CD4-positive, alpha-beta T cell treated with Interleukin-6 for 4 hours (primary cell): ENCODE measurements at places on chromosomes 6 and 20.

- DNase-seq, result peak; percentile 42
These were observed 79.4 kb downstream of the ASXL1 start for GRCh38 chr20:32437391-32438074.

GRCh38 chr6:17450397-17450796 is 57.0 kb downstream of the CAP2 start:
- no peak for DNase-seq

DNA sequence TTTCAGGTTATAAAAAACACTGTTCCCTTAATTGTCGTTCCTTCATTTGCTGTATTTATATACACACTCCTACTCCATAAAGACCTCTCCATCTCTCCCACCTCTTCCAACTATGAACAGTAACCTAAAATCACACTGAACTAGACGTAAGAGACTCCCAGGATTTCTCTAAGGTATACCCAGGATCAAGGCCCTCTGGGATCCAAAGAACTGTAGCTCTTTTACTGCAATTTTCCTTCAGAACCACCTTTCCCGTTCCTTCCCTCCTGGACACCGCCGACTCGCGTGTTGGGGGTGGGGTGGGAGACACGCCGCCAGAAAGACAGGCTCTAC is 680 bp downstream of the LATS1 start:
- DNase-seq, result no peak

GRCh38 chr6:5497896-5498578 is 236.7 kb downstream of the FARS2 start:
- DNase-seq, result no peak

DNA sequence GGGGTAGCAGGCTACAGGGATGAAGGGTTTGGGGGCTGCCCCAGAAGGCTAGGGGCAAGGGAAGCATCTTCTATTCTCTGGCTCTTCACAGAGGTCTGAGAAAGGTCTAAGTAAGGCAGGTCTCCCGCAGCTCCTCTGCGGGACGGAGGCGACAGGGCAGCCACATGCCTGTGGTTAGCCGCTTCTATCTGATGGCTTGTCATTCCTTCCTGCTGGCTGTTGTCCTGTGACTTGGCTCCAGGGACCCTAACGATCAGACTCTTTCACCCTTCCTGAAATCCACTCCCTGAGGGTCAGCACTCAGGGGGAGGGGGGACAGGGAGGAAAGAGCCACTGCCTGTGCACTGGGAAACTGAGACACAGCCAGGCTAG is 673 bp downstream of the CST7 start:
- DNase-seq, result no peak

DNA sequence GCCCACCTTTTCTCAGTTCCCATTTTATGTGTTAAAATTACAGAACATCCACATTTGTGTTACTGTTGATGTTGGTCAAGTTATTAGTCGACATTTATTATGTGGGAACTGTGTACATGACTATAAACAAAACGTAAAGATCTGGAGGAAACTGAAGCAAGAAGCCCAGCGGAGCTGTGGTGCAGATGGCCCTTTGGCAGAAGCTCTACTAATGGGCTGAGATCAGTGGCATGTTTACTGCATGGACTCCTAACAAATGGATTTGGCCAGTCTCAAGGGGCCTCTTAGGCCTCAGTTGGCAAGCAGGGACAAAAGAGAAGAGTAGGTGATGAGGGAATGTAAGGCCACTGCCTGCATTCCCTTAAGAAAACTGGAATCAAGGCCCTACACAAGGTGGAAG is 282.1 kb upstream of the TCF21 start:
- no peak for DNase-seq

- no peak for DNase-seq
These were observed 455.0 kb upstream of the GJE1 start for GRCh38 chr6:141677598-141678211.

GRCh38 chr6:138434925-138435324 is 30.9 kb downstream of the HEBP2 start:
- no peak for DNase-seq

DNA sequence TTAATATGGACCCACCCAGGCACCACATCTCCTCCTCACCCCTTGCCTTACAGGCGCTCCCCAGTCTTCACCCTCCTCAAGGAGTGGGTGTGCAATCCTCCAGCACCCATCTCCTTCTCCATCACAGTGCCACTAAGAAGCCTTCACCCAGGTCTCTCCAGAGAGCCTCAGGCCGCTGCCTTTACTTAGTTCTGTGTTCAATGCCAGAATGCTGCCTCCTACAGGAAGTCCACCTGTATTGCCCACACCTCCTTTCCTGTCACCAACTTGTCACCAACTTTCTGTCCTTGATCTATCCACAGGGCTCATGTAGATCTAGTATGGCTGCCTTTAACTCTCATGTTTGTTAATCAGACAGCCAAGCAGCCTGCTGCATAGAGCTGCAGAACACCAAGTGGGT is 586 bp upstream of the LST1 start:
- DNase-seq, result peak; percentile 66

DNA sequence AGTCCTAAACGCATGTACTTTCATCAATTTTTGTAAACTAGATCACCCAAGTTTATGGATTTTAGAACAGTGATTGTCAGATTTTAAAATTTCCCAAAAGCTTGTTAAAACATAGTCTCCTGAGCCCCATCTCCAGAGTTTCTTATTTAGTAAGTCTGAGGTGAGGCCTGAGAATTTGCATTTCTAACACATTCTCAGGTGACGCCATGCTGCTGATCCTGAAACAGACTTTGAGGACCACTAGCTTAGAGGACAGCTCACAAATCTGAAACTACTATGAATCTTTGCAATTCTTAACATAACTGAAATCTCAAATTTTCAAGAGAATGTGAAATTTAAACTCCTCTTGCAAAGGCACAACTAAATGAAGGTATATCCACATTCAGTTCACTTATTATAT is 37.8 kb upstream of the MLIP start:
- no peak for DNase-seq

DNA sequence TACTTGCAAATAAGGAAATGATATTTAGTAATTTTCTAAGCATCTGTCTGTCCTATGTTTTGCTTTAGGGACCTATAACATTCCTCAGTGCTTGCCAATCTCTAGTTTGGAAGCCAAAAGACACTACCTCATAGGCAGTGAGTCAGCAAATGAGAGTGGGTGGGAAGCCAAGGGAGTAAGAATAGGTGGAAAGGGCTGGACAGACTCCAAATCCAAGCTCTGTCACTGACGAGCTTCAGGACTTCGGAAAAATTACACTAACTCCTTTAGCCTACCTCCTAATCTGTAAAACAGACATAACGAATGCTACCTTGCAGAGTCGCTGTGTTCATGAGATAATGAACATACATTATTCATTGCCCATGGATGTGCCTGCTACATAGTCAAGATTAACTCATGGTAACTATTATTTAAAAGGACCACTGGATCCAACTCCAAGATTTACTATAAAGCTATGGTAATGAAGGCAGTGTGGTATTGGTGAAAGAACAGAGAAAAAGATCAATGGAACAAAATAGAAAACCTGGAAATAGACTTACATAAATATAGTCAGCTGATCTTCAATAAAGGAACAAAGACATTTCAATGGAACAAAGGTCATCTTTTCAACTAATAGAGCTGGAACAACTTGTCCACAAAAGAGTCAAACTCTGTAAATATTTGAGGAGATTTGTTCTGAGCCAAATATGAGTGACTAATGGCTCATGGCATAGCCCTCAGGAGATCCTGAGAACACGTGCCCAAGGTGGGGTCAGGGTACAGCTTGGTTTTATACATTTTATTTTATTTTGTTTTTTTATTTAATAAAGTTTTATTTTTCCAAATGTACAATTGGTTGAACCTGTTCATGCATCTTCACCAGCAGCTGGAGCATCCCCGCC is 64.1 kb downstream of the FAM50B start:
- DNase-seq, result no peak

GRCh38 chr20:48040491-48040890 is 255.2 kb upstream of the SULF2 start:
- DNase-seq, result no peak

DNA sequence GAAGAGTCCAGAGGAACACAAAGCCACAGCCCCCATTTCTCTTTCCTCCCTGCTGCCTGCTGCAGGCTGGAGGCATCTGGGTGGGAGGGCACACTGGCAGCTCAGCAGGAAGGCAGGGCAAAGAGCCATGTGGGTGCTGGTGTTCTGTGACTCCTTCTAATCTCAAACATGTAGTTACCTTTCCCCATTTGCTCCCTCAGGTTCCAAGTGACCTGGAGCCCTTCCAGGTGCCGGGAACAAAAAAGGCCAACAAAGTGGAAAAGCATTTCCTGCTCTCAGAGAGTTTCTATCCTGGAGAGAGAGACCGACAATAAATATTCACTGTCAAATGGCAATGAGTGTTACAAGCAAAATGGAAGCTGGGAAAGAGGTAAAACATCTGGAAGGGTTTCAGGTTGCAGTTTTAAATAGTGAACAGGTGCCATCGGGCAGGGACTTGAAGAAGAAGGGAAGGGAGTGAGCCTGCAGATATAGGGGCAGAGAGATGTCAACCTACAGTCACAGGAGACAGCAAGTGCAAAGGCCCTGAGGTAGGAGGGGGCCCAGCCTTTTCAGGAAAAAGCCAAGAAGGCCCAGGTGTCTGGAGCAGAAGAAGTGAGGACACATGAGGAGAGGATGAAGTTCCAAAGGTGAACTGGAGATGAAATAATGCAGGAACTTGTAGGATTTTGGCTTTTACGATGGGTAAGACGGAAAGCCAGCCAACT is 43.6 kb upstream of the IYD start:
- DNase-seq, result no peak

- DNase-seq, result no peak
These were observed 51.9 kb upstream of the MCUR1 start for GRCh38 chr6:13866301-13866700.

DNA sequence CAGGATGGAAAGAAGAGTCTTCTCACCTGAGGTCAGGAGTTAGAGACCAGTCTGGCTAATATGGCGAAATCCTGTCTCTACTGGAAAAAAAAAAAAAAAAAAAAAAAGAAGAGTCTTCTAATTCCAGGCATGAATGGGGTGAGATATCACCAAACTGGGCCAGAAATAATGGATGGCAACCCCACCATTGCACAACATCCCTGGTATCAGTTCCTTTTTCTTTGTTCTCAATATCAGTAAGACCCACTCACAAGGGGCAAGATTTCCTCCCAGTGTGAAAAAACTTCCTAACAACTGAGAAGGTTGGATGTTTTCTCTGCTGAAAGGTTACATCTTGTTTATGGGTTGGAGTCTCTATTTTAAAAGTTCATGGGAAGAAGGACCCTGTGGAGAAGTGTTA is 23.6 kb upstream of the NR2E1 start:
- DNase-seq, result no peak

DNA sequence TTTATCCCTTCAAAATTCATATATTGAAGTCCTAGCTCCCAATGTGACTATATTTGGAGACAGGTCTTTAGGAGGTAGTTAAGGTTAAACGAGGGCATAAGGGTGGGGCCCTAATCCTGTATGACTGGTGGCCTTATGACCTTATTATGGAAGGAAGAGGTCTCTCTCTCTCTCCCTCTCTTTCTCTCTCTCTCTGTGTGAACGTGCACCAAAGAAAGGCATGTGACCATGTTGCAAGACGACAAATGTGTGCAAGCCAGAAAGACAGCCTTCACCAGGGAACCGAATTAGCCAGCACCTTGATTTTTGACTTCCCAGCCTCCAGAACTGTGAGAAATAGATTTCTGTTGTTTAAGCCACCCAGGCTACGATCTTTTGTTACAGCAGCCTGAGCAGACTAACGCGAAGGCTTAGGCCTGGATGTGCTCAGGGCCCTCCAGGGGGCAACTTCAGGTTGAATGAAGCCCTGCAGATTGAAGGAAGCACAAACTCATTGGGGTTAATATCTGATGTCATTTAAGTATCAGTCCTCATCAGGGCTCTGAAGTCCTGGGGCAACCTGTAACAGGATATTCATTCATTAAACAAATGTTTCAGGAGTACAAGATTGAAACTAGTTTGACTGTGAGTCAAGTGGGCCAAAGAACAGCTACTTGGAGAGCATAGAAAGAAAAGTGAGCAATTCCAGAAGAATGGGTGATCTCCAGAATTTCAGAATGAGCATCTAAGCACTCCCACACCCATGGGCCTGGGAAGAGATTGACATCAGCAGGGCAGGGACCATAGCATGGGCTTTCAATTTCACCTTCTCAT is 157.4 kb upstream of the TNFAIP3 start:
- no peak for DNase-seq

- DNase-seq, result no peak
These were observed 31.9 kb upstream of the TAB2 start for GRCh38 chr6:149285626-149286025.

DNA sequence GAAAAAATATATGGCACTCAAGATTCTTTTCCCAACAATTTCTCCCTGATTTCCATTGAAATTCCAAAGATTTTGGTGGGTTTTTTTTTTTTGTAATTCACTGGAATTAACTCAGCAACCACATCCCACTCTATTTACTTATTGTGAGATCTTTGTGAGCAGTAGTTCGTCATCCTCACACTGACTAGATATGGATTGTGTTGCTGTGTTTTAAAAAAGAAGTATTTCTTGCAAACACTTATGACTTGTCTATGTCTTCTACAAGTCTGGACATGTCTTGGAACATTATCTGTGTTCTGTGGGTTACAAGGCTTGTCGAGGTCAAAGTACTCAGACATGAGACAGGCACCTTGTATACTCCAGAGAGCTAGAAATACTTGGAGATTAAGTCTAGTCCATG is 7.3 kb upstream of the TENT5A start:
- no peak for DNase-seq

GRCh38 chr6:43687079-43687436 is 533 bp downstream of the MRPS18A start:
- no peak for DNase-seq

GRCh38 chr20:41408986-41409385 is 42.4 kb upstream of the EMILIN3 start:
- no peak for DNase-seq

DNA sequence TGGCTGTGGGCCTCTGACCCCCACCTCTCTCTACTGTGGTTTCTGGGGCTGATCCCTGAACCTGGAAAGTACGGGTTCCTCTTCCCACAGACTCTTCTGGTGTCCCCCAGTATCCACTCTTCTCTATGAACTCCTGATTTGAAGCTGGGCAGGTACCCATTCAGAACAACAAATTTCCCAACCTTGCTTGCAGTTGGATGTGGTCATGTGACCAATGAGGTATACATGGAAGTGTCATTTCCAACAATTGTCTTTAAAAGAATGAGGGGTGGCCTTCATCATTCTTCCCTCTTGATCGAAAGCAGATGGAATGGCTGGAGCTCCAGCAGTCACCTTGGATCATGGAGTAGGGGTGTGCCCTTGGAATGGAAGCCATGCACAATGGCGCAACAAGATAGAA is 128.0 kb upstream of the MLN start:
- DNase-seq, result no peak

DNA sequence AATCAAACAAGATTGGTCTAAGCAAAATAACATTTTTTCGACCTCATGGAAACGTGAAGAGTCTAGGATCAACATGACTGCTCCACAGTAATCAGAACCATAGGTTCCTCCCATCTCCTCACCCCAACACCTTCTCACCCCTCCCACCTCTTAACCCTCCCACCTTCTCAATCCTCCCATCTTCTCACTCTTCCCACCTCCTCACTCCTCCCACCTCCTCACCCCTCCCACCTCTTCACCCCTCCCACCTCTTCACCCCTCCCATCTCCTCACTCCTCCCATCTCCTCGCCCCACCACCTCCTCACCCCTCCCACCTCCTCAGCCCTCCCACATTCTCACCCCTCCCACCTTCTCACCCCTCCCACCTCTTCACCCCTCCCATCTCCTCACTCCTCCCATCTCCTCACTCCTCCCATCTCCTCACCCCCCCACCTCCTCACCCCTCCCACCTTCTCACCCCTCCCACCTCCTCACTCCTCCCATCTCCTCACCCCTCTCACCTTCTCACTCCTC is 567.4 kb downstream of the C6orf118 start:
- DNase-seq, result no peak

- no peak for DNase-seq
These were observed 7.3 kb downstream of the ABT1 start for GRCh38 chr6:26604026-26604425.

- DNase-seq, result no peak
These were observed 3.3 kb downstream of the HEY2 start for GRCh38 chr6:125752773-125753172.
